ENCODE measurements at places on chromosomes 12 and 14.

- no peak for DNase-seq
These were observed 18.8 kb downstream of the PRKAB1 start for GRCh38 chr12:119686776-119687175.

- no peak for DNase-seq
These were observed 60.1 kb upstream of the PYGL start for GRCh38 chr14:51004352-51004800.

DNA sequence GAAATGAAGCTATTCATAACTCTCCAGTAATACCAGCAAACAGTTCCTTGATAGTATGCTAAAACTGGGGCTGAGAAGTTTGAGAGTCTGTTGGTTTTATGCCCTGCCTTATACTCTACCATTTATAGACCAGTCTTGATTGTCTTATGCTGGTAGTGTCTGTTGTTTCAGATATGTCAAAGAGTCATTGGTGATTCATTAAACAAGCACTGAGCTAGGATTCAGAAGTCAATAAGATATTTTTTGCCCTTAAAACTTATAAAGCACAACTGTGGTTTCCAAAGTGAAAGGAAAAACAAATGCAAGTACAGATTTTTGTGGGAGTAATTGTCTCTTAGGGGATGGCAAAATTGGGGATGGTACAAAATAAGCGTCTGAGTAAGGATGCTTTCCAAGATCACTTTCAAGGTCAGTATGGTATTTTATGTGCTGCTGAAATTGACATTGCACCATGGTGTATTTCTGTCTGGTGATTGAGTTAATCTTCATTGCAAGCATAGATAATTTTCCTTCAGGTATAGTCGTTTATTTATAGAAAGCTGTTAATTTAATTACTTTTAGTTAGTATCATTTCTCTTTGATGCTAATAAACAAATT, 289.5 kb upstream of the E2F7 start:
- no peak for DNase-seq

DNA sequence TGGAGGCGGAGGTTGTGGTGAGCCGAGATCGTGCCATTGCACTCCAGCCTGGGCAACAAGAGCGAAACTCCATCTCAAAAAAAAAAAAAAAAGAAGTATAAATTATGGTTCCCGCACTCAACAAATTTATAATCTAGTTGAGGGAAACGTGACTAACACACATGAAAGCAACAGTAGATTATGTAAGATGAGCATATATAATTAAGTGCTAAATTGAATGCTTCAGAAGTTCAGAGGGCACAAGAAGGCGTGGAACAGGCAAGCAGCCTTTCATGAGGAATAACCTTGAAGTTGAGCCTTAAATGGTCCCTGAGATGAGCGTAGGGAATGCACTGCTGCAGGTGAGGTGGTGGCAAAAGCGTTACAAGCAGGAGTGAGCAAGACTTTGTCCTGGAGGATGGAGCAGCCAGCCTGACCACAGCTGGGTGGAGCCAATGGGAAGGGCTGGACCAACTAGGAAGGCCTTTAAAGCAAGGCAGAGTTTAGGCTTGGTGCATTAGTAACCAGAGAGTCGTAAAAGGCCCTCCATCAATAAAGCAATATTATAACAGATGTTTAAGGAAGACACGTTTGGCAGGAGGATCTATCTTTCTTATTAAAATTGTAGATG, 30.6 kb upstream of the TUBA1A start:
- DNase-seq: no peak

- DNase-seq: no peak
These were observed 3.1 kb downstream of the LHX5 start for GRCh38 chr12:113468365-113469223.

GRCh38 chr12:1833596-1834028, 13.2 kb downstream of the LRTM2 start:
- no peak for DNase-seq
